GM12878 (cell line): ENCODE measurements at places on chromosomes 4 and X.

DNA sequence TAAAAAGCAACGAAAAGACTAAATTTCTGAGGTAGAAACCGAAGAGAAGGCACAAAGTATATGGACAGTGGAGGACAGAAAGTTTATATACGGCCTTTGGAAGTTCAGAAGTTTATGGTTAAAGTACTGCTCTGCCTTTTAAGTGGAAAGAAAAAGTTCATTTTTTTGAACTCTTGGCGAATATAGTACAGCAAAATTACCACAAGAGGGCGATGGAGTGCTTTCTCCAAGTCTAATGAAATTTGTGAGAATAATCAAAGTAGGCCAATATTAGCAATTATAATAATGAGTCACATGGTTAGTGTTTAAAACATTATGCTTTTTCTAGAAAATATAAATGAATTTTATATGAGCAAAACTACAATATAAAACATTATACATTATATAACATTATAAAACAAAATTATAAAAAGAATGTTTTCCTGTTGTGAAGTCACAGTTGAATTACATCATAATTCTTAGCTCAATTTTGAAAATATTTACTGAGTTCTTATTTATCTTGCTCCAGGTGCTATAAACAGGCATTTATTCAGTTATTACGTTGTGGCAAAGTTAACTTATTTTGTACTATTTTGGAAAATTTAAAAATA is 136.2 kb upstream of the BMPR1B start:
- no peak for DNase-seq

- no peak for DNase-seq
Measured at GRCh38 chrX:106007815-106008214, 30.7 kb downstream of the SERPINA7 start.

DNA sequence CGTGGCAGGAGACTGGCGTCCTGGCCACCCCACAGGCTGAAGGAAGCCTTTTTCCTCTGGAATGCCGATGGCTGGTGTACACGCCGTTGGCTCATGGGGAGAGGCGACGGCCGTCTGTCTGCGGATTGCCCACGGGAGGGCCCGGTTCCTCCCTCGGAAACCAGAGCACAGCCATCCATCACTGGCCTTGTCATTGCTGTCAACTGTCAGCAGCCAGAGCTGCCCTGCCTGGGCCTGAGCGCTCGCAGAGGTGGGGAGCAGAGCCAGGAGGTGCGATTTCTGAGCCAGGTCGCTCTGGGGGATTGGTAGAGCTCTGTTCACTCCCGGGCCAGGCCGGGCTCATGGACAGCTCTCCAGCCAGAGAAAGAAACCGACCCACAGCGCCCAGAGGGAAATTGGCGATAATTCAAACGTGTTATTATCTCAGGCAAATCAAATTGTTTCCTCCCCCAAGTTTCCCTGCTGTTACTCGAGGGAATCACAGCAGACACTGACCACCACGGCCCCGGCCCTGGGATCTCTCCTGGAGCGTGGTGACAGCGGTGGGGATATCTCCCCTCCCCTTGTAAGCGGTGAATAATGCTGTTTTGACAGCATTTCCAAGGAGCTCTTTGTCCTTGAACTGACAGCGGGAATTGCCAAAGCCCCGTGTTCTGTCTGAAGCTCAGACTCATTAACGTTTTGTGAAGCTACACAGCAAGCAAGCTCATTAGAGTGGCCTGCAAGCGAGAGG is 220.9 kb upstream of the PSAPL1 start:
- DNase-seq, result no peak

DNA sequence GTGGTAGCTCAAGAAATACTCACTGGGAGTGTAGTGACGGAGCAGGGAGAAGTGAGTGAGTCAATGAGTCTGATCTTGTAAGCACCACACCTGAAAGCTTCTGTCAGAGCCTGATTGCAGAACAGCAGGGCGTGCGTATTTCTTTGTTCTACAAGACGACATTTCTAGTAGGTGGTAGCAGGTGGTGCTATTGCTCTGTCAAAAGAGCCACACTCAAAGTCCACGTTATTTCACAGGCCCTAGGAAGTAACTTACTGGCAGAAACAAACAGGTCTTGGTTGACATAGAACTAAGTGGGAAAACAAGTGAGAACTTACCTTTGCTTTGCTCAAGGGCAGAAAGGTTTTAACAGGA is 46.4 kb upstream of the SPRY1 start:
- no peak for DNase-seq

DNA sequence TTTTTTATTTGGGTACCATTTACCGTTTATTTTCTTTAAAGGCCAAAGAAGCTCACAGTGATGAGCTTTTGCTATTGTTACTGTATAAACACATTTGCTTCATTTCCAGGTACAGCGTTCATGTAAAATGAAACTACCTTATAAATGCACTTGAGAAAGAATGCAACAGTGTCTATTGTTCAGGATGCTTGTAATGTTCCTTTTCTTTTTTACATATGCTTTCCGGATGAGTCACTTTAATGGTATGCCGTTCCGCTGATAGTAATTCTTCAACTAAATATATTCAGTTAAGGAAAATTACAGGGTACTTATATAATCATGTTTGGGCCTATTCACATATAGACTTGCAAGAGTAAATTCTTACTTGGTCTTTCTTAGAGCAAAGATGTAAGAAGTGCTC is 354.9 kb downstream of the RPA4 start:
- DNase-seq, result no peak

GRCh38 chr4:185597532-185598188 is 62.4 kb upstream of the PDLIM3 start:
- DNase-seq, result peak; percentile 33

- no peak for DNase-seq
Measured at GRCh38 chr4:80592950-80593349, 257.4 kb downstream of the CFAP299 start.

GRCh38 chr4:168605411-168605810 is 108.6 kb downstream of the PALLD start:
- no peak for DNase-seq

DNA sequence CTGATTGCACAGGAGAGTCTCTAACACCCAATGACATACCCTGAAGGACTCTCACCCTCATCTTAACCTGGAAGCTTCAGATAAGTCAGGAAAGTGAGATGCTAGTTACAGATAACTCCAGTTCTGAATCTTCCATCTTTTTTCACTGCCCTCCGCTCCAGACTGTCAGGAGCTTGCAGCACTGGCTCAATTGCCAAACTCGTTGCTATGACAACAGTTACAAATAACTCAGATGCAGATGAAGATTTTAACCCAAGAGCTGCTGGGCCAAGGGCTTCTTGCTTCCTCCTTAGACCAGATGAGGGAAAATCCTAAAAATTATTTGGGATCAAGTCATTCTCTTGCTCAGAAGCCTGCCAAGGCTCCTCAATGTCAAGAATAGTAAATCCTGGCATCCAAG is 109.1 kb upstream of the HUWE1 start:
- DNase-seq, result no peak

GRCh38 chr4:17468619-17469221 is 43.2 kb downstream of the QDPR start:
- DNase-seq, result no peak

DNA sequence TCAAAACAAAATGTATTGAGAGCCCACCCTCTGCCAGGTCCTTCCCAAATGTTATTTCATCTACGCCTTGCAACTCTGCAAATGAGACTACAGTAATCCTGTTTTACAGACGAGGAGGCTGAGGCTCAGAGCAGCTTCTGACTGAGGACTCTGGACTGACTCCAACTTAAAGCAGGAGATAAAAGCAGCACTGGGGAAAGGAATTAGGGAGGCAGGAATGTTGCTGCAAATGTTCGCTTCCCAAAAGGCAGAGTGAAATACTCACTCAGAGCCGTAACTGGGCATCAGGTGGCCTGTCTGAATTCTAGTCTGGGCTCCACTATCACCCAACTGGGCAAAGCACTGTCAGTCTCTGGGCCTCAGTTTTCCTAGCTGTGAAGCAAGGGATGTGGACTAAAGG is 94.7 kb upstream of the SRD5A3 start:
- DNase-seq, result no peak

- DNase-seq, result no peak
Measured at GRCh38 chr4:114773339-114773738, 174.7 kb downstream of the UGT8 start.

DNA sequence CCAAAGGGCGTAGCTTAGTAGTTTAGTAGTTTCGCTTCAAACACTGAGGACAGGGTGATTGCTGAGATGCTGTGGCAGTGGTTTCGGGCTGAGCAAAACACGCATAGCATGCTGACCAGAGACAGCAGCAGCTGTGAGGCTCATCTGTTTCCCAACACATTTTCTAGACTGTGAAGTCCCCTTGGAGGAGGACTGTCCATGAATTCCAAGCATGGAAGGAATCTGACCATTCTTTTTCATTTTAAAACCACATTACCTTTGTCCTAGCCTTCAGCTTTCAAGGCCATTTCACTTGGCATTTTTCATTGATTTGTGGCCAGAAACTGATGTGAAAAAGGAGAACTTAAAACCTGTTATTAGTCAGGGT is 240.9 kb downstream of the PALLD start:
- DNase-seq, result no peak

DNA sequence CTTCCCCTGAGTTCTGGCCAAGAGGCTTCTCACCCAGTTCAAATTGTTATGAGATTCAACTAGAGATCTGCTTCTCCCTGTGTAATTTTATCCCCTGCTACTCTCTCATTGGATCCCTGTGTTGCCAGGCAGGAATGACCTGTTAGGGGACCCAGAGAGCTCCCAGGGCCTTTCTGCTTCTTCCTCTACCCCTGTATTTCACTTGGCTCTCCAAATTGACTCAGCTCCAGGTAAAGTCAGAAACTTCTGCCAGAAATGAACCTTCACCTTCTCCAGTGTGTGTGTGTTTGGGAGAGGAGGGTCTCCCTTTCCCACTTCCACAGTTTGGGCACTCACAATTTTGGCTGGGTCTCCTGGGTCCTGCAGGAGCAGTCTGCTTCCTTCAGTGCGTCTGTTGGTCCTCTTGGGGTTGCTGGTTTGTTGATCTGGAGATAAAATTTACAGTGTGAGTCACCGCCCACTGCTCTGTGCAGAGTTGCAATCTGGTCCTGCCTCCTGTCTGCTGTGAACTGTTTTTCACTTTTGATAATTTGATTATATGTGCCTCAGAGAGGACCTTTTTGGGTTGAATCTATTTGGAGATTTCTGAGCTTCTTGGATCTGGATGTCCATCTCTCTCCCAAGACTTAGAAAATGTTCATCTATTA is 112.4 kb upstream of the EDA2R start:
- DNase-seq, result no peak

GRCh38 chr4:30208731-30209435 is 511.3 kb upstream of the PCDH7 start:
- no peak for DNase-seq

DNA sequence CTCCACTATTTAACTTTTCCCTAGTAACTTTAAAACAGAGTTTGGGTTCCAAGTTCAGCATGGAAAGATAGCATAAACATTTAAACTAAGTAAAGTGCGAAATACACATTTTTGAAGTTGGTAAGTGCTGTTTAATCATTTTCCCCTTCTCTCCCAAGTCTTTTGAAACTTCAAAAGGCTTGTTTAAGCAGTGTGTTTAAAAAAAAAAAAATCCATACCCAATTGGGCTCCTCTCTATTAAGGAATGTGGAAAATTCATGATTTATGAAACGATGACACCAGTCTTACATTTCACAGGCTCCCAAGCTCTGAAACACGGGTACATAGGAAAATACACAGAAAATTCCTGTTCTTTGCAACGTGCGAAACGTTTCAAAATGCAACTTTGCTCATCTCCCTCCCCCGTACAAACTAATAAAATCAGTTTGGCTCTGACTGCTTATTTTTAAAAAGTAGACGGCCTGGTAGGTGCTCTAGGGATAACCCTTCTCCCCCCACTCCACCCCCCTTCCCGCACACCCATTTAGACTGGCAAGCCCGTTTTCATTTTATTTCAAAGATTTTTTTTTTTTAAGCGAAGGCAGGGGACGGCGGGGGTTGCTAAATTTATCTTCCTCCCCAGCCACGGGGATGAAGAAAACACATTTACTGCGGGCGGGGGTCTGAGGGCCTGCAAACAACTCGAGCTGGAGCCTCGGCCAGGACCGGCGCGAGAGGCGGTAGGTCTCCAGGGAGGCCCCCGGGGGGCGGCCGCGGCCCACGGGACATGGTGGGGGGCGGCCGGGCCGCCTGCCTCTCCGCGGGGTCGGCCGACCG is 786 bp upstream of the ZFX start:
- no peak for DNase-seq

DNA sequence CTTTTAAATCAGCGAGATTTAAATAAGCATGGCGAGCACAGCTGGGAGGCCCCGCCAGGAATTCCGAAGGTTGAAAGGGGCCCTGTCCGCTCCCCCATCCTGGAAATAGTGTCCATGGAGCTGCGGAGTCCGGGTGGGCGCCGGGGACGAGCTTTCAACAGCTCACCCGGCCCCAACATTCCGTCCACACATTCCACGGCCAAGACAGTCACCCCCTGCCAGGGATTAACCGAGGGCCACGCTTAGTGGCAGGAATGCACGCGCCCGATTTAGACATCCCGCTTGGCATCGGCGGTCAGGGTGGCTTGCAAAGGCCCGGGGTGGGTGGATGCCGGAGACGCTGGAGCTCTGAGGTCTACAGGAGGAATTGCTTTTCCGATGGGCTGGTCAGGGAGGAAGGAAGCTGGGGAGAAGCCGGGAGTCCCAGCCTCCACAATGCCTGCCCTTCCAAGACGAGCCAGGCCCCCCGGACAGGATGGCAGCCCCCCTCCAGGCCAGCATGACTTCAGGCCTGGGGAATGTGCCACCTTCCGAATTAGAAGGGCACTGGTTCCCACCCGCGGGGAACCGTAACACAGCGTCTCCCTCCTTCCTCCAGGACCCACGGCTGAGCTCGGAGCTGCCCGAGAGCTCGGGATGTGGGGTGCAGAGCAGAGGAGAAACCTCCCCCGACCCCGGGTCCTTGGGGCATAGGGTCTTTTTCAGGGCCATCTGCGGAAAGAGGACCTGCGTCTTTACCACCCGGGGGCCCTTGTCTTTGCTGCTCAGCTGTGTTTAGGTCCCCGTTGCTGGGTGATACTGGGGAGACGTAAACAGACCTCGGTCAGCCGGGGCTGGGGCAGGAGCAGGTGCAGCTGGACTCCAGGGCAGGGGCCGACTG is 26.9 kb upstream of the PPP2R3B start:
- DNase-seq, result no peak

DNA sequence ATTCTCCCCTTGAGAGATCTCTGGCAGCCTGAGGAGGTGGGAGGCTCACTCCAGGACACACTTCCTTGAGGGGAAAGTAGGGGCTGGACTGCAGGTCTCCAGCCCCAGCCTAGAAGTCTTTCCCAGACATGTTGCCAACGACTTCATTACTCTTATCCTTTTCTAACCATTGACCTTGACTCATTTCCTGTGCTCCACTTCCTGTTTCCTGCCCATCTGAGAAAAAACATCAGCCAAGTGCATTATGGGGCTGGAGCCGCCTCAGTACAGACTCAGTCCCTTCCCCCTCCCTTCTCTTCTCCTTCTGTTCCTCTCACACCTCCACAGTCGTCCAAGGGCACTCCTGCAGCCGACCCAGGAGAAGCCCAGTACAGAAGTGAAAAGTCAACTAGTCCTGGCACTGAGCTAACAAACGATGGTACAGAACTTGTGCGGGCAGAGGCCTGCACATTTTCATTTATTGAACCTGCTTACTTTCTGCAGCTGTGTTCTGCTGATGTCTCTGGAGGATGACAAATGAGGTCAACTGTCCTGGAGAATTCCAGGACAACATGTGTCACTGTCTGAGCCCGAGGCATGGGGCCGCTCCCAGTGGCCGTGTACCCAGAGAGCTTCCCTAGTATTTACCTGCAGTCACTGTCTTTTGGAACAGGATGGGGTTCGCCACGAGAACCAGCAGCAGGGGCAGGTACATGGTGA is 20.1 kb downstream of the GPR143 start:
- no peak for DNase-seq

GRCh38 chrX:153992180-153992579 is 19.6 kb downstream of the TMEM187 start:
- no peak for DNase-seq

GRCh38 chr4:54842226-54842625 is 184.5 kb downstream of the KIT start:
- DNase-seq, result no peak

GRCh38 chrX:67555578-67556203 is 11.9 kb downstream of the AR start:
- no peak for DNase-seq
